Tibial nerve (tissue), 4 donors: ENCODE measurements at places on chromosomes 1 and 21.

- no peak for DNase-seq
Observed at GRCh38 chr1:164380893-164381292, 178.1 kb upstream of the PBX1 start.

DNA sequence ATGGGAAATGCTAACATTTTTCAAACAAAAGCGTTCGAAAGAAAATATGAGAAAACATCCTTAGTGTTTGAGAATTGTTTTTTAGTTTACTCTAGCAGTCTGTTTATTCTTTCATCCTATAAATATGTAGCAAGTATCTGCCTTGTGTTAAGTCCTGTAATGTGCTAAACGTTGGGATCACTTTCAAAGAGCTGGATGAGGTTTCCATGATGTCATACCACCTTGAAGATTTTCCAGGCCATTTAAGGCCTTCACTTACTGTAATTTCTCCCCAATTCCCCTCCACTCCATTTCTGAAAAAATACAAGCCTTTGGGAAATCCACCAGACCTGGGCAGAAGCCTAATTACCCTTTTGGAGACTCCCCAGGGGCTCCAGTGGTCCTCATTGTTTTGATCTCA, 24.2 kb upstream of the CTBS start:
- DNase-seq: no peak

GRCh38 chr1:109793089-109793485, 29.4 kb upstream of the EPS8L3 start:
- no peak for DNase-seq

DNA sequence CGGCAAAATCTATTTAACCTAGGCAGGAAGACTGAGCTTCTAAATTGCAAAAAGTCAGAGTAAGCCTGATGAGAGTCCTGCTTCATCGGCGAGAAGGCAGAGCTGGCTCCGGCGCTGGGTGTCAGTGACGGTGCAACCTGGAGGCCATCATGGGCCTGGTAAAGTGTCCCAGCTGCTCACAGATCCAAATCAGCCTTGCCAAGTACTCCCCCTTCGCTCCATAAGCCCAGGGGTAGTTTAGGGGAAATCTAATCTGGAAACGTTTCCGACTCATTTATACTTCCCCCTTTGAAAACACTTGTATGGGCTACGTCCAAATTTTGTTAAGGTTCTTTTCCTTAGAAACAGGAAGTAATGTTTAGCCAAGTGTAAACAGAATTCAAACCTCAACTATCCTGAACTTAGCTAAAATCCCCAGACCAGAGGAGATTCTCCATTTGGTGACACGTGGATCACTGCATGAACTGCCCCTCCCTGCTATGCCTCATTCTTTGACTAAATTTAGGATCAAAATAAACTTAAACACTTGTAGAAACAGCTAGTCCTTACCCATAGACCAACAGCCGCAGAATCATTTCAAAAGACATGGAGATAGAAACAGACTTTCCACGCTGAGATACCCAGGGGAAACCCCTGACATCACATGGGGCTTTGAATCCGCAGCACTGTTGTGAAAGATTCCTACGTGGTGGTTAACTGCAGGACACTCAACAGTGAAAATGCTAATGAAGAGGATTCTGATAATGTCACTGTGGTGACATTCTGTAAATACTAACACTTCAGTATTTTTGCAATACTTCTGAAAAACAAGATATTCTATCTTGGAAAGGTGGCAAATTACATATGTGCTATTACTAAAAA, 172.7 kb downstream of the TGFBR3 start:
- peak; percentile 79 for DNase-seq

- peak; percentile 25 for DNase-seq
Observed at GRCh38 chr1:23664837-23665795, 26.5 kb upstream of the RPL11 start.

- DNase-seq: no peak
Observed at GRCh38 chr1:62585469-62586155, 11.7 kb upstream of the ANGPTL3 start.

GRCh38 chr1:38291336-38291735, 244.7 kb upstream of the POU3F1 start:
- DNase-seq: no peak

DNA sequence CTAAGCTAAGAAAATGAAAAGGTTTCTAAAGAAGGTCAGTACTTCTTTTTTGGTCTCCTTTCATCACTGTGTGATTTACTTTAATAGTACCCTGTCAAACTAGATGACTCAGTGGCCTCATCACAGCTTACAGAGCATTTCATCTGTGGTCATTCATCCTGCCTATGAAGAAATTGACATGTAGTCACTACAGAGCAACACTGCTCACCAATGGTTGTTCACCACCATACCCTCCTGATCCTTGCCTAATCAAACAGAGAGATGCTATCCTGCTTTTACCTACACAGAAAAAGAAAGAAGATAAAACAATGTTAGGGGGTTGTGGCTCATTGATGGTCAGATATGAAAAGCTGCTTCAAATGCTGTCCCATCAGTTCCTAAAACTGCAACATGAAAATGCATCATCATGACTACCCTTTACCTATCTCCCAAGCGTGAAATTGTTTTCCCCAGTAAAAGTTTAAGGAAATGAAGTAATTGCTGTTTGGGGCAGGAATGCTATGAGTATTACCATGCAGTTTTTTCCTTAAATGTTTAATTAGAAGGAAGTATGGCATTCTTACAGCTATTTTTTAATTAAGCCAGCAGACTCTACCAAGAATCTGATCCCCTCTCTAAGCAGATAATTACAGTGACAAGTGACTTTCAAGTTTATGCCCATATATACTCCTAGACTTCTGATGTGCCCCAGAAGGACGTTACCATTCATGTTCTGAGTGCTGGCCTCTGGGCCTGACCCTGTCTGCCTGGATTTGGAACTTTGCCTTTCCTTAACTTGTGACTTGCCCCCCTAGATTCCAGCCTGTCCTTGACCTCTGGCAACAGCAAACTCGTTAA, 46.1 kb upstream of the FBXO28 start:
- no peak for DNase-seq

DNA sequence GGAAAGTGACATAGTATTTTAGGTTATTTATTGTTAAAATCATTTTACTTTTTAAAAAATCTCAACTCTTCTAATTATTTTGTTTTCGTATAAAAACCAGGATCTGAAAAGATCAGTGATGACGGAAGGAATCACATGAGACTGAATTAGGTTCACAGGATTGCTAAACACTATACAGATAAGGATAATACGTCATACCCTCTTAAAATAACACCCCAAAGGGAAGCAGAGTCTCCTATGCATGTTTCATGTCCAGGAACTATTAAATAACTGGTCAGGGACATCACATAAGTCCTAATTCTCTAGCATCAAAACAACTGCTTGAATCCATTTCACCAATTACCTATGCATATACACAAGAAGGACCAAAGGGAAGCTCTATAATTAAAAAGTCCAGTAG, 84.9 kb downstream of the FOXJ3 start:
- no peak for DNase-seq

- no peak for DNase-seq
Observed at GRCh38 chr1:69913977-69914376, 291.4 kb downstream of the LRRC40 start.

- DNase-seq: no peak
Observed at GRCh38 chr1:246398126-246398813, 108.8 kb downstream of the SMYD3 start.

- DNase-seq: no peak
Observed at GRCh38 chr1:61748566-61748965, 6.3 kb downstream of the PATJ start.

DNA sequence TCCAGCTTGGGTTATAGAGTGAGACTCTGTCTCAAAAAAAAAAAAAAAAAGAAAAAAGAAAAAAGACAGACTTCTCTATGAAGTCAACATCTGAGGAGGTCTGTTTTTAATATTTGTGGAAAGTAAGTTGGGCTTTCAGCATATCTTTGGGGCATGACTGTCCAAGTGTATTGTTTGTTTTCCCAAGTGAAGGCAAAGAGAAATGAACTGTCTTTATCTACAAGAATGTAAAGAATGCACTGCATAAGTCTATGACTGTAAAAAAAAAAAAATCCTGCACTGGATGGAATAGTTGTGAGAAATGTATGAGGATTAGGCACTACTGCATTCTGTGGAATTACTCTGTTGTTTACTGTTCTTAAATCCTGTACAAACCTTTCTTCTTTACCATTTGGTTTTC, 45.6 kb upstream of the TMEM61 start:
- no peak for DNase-seq

DNA sequence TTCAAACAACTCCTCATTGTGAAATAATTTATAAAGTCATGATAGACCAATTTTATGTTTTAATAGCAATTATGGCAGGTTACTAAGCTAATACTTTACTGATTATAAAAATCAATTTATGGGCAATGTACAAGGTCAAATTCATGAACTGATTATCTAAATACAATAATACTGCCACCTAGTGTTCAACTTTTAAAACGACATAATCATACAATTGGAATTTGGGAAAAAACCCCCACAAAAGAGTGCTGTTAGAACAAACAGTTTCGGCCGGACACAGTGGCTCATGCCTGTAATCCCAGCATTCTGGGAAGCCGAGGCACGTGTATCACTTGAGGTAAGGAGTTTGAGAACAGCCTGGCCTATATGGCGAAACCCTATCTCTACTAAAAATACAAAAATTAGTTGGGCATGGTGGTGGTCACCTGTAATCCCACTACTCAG, 14.0 kb downstream of the GTF2B start:
- no peak for DNase-seq

GRCh38 chr1:183472488-183473216, at the start of gene SMG7:
Gene SMG7 (plus strand): TSS chr1:183472499. CDS start chr1:183472621, 122 bp downstream.
- peak; percentile 13 for DNase-seq

- no peak for DNase-seq
Observed at GRCh38 chr1:209651138-209651587, 1.1 kb downstream of the LAMB3 start.

- DNase-seq: no peak
Observed at GRCh38 chr1:25513666-25514065, 29.7 kb upstream of the LDLRAP1 start.

DNA sequence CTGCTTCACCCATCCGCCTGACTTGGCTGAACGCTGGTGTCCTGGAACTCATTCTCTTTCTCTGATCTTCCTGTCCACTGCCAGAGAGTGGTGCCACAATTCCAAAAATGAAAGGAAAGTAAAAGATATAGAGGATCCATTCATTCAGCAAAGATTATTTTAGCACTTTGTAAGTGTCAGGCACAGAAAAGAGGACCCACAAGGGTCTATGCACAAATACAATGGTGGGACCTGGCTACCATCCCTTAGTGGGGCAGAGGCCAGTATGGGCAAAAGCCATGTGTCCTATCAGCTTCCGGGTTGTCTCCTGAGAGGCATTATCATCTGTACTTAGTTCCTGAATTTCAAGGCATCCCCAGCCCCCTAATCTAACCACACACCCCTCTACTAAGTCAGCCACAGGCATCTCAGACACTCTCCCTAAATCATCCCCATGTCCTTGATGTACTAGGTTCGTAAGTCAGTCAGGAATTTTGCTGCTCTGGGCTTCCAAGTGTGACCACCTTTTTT, 19.0 kb downstream of the SSR2 start:
- no peak for DNase-seq

- no peak for DNase-seq
Observed at GRCh38 chr1:182972231-182972630, 19.3 kb upstream of the SHCBP1L start.

GRCh38 chr21:33202464-33203363, 27.0 kb upstream of the IFNAR2 start:
- DNase-seq: no peak

DNA sequence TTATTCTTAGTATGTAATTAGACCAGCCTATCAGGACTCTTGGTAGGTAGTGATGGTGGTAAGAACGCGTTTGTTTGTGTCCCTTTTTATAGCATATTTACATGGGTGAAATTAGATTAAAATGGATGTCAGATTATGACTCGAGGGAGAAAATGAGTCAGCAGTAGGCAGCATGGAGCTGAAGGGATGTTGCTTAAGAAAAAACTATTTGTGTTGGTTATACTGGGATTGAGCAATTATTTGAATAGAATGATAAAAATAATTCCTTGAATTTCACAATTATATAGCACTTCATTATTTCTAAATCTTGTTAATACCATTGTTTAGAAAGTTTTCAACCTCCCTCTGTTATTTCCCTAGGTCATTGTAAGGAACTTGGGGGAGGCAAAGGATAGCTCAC, 348.8 kb downstream of the RYR2 start:
- no peak for DNase-seq

DNA sequence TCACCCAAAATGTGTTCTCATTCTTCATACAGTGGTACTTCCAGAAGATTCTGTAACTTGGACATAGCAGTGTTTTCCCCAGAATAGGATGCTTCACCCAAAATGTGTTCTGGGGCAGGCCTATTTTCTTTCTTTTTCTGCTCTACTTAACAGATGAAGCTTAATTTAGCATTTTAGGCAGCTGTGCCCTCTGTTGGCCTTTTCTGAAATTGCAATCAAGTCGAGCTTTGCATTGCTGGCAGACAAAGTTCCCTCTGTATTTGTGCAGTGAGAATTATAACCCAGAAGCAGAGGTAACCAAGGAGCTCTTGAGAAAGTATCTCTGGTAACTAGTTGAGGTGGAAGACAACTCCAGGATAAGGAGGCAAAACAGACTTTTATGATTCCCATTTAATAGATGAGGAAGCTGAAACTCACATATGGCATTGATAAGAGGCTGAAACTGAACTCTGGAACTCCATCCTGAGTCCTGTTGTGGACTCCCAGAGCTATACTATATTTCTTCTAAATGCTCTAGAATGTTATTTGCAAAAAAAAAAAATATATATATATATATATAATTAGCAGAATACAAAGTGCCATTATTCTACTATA, 50.3 kb upstream of the L1TD1 start:
- DNase-seq: no peak

DNA sequence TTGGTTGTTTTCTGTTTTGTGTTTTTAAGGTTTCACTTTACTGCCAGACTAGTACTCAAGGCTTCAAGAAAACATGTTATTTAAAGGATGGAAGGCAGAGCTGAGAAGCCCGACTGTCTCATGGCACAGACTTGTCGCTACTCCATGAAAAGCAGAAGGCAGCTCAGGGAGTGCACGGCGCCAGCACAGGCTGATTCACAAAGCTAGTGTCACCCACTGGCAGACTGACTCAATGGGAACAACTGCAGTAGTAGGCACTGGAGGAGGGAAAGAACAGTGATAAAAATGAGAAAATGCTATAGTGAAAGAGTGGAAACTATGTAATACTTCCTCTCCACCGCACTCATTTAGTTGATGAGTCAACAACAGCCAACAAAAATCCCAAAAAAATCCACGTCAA, 14.7 kb downstream of the HSF2BP start:
- DNase-seq: no peak

DNA sequence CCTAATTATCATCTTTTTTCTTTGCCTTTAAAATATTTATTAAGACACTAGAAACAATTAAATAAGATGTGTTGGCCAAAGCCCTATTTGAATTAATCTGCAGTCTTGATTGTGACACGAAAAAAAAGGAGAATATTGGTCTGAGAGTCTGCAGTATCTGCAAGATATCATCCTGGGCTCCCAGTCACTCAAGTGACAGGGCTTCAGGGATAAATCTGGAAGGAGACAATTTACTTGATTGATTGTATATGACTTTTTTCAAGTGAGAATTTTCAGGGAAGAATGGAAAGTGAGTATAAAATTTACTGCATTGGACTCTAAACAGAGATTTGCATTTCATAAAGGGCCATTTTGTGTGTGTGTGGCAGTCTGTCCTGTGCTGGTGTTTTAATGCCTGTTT, 233.7 kb downstream of the PAPPA2 start:
- DNase-seq: no peak
